ENCODE measurements at places on chromosomes 7 and 10. TPM values are rescaled to one million over a fixed set of nuclear protein-coding genes. Genes with fewer than 3 reads are reported as not detected.

The FAM24B gene
- 21.3 TPM for total RNA-seq

The ANXA8L1 gene
- total RNA-seq = 0.26 TPM

The VWDE gene
- total RNA-seq = 8.5 TPM

The ERVW-1 gene
- not detected for total RNA-seq

The CC2D2B gene
- total RNA-seq = 0.21 TPM

The HMX2 gene
- 2.7 TPM for total RNA-seq

The MMP21 gene
- total RNA-seq = not detected

The AKR1C4 gene
- not detected for total RNA-seq

DNA sequence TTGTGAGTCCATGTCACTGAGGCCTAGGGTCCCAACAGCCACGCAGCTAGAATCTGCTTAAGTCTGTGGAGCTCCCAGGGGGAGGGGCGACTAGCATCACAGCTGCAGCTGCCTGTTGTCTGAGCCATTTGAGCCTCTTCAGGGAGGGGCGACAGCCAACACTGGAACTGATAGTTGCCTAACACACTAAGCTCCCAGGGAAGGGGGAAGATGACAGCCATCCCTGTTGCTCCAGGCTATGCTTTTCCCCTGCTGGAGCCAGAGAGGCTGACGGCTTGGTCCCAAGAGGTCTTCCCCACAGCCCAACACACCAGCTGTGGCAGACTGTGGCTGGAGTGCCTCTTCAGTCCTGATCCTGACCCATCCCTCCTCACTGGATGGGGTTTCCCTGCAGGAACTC lies 817.5 kb downstream of the NXPH1 start:
- no peak for DNase-seq

DNA sequence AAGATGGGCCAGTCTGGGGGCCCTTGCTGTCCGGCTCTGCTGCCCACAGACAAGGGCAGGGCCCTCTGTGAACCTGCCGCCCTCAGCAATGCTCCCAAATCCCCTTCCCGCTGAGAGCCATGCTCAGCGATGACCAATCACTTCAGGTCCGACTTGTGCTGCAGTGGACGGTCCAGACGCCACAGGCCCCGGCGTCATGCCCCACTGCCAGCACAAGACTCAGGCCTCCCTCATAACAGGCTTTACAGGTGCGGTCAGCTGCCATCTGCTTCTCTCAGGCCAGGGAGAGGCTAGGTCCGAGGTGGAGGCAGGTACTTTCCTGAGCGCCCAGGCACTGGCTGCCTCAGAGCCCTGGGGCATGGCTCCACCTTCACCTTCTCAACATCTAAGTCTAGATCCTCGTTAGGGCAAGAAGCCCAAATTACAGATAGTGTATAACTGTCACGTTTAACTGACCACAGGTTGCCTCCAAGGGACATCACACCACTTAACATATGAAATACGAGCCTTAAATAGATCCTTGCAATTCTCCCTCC lies 393.2 kb downstream of the PTPRN2 start:
- no peak for DNase-seq

- DNase-seq = no peak
Observed at GRCh38 chr7:75040512-75040911, 33.1 kb downstream of the RCC1L start.

DNA sequence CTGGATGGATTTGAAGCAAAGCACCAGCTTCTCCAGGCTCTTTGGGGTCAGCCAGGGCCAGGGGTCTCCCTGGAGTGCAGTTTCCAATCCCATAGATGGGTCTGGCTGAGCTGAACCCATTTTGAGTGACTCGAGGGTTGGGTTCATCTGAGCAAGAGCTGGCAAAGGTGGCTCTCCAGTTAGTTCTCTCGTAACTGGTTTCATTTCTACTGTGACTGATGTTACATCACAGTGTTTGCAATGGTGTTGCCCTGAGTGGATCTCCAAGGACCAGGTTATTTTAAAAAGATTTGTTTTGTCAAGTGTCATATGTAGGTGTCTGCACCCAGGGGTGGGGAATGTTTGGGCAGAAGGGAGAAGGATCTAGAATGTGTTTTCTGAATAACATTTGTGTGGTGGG lies 14.2 kb downstream of the LEP start:
- DNase-seq = no peak

DNA sequence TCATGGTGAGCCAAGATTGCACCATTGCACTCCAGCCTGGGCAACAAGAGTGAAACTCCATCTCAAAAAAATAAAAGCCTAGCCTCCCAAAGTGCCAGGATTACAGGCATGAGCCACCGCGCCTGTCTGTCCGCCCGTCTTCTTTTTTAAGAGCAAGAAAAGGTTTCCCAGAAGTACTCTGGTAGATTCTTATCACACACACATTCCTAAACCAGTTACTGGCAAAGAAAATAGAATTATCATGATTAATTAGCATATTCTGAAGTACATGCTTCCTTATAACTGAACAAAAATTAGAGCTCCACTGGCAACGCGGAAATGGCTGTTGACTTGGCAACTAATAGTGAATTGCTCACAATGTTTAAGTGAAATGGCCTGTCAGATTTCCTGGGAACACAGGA lies 87.0 kb downstream of the ADK start:
- no peak for DNase-seq

DNA sequence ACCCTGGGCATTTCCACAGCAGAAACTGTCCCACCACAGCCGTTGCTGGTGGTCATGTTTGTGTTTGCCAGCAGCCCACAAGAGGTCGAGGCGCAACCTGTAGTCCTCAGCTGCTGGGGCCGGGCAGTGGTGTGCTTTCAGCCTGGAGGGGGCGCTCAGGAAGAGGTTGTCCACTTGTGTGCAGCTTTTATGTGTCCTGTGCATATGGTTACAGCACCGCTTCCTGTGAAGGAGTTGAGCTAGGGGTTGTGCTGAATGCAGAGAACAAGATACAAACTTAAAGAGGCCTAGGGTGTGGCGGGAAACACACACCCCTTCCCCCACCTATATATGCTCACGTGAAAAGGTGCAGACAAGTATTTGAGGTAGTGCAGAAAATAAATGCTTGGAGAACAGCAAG lies 29.5 kb upstream of the PFKFB3 start:
- no peak for DNase-seq

- no peak for DNase-seq
Observed at GRCh38 chr7:120373174-120373573, 100.2 kb downstream of the KCND2 start.

- no peak for DNase-seq
Observed at GRCh38 chr7:82264783-82265305, 178.7 kb downstream of the CACNA2D1 start.

DNA sequence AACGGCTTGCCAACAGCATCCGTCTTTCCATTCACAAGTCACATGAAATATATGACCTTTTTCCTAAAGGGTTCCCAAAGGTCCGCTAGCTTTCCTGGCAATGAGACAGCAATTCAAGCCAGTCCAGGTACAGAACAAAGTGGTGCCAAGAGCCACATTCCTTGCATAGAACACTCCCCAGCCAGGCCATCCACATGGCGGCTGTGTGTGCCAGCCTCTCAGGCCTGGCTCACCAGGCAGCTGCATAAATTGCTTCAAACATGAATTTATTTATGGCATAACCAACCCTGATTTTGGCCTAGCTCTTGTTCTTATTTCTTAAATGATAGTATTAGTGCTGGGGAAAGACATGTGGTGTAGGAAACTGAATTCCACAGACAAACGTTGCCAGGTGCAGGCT lies 63.7 kb upstream of the CREB5 start:
- DNase-seq = no peak

- DNase-seq = no peak
Observed at GRCh38 chr7:112580717-112581435, 100.1 kb downstream of the LSMEM1 start.

DNA sequence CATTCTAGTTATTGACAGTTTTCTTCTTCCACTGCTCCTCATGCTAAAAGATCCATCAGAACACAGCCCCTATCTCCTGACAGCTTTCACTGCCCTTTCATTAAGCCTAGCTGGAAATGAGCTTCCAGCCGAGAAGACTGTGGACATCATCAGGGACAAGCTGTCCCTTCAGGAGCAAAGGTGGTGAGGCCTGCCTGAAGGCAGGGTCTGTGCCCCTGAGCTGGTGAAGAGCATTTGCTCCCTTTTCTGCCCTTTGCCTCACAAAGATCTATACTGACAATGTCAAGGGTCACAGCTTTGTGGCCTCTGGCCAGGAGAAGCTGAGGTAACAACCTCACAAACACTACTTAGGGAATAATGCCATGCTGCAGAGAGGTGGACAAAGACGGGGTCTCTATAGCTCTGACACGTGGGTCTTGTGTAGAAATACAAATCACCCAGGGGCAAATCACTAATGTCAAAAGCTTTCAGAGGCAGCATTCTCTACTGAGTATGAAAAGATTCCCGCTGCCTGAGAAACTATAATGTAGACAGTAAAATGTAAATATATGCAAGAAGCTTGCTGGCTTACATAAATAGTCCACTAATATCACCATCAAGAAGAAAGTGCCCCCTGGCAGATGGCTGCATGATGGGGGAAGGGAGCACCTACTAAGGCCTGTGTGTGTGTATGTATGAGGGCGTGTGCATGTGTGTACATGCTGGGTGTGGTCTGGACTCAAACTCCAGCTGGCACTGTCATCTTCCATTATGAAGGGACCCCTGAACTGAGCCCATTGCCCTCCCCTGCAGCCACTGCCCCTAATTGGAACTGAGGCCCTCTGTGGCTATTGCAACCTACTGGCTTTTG lies 55.8 kb downstream of the HBP1 start:
- no peak for DNase-seq

GRCh38 chr10:77075926-77076325 lies 561.7 kb downstream of the KCNMA1 start:
- DNase-seq = no peak

- DNase-seq = no peak
Observed at GRCh38 chr7:22486597-22486996, 13.4 kb downstream of the STEAP1B start.

DNA sequence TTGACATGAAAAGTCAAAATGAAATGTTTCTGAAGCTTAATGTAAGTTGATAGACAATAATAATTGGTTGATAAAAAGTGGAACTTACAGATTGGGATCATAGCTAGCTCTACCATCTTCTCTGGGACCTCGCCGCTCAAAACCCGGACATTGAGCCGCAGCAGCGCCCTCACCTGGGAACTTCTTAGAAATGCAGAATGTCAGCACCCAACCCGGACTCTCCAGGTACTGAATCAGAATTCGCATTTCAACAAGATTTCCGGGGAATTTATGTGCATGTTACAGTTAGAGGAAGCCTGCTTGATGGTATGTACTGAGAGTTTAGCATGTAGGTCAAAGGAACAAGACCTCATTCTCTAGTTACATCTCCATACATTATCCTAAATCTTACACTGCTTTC lies 36.7 kb upstream of the ABLIM1 start:
- no peak for DNase-seq

DNA sequence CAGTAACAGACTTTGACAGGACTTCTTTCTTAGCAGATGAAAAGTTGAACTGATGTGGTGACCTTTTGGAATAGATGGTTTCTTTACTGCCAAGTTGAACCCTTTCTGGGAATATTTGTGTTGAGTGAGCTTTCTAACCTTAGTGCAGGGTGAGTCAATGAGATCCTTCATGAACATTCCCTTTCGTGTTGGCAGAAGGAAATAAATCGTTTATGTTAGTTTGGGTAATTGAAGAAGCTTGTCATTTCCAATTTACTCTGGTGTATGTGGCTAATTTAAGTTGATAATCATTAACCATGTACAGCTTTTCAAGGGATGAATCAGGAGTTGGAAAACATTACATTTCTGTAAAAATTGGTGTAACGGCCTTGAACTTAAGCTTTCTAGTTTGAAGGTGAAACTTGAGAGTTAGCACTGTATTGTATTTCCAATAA lies 43.4 kb downstream of the PTTG1IP2 start:
- no peak for DNase-seq

DNA sequence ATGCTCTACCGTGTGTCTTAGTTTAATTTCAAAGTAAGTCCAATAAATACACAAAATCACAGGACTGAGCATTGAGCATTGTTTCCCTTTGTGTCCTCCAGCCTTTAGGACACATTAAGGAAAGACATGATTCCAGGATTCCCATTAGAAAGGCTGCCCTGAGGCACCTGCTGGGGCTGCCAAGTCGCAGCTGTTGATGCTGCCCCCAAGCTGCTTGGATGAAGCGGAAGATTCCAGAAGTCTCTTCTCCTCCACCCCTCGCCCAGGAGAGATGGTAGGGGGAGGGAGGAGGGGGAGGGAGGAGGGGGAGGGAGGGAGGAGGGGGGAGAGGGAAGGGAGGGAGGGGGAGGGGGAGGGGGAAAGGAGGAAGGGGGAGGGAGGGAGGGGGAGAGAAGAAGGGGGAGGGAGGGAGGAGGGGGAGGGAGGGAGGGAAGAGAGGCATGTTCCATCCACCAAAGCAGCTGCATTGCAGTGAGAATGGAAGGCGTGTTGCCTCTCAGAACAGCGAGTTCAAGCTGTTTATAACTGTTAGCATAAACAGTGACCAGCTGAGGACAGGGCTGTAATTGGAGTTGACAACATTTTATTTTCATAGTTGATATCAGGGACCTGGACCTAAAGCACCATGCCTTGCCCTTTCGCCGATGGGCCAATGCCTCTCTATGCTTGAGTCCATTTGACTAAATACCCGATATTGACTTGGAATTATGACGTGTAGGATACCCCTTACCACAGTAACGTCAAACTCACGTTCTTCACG lies 67.3 kb downstream of the DIP2C start:
- DNase-seq = no peak

DNA sequence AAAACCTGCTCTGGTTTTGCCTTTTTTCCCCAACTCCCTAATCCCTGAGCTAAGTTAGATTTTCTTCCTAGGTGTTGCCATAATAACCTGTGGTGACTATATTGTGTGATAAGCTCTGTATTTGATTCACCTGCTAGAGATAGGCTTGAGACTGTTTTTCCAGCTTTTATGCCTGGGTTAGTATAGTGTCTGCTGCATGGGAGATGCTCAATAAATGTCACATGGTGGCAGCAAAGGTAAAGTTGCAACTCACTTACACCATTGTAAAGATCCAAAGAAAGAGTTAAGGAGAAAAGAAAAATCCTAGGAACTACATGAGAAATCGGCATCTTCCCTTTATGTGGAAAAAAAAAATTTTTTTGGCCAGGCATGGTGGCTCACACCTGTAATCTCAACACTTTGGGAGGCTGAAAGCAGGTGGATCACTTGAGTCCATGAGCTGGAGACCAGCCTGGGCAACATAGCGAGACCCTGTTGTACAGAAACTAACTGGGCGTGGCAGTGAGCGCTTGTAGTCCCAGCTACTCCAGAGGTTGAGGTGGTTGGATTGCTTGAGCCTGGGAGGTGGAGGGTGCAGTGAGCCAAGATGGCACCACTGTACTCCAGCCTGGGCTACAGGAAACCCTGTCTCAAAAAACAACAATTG lies 3.7 kb downstream of the CCNJ start:
- no peak for DNase-seq

DNA sequence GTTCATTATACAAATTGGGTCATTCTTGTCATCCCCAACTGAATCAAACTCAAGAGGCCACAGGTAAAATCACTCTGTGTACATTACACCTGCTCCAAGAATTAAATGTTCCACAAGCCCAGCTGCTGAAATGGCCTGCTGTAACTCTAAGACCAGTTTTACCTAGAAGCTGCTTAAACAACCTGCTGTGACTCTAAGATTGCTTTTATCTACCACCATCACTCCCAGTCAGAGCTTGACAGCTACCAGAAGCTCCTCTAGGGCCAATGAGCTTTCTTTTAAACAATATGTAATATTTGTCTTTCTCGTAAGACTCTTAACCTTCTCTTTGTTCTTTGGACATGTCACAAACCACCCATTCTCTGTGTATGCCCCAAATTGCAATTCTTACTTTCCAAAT lies 141.8 kb upstream of the LRGUK start:
- no peak for DNase-seq
